ENCODE measurements at places on chromosomes 6 and 20.
A peak's percentile ranks its signal among the peaks of the same experiment; 100 is the strongest.

DNA sequence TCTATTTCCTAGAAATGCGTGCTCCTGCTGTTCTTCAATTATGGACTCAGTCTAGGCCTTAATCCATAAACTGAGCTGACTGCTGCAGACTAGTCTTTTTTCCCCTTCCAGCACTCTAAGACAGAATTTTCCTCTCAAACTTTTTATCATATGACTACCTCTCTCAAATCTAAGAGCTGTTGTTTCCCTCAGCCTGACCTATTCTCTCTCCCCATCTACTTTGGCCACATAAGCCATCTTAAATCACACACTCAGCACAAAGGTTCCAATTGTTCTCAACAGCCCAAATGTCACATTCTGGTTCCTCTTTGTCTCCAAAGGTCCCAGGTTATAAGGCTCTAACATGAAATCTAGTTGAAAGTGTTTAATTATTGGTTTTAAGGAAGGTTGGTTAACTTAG, 85.2 kb downstream of the PRSS35 start:
- no peak for DNase-seq

DNA sequence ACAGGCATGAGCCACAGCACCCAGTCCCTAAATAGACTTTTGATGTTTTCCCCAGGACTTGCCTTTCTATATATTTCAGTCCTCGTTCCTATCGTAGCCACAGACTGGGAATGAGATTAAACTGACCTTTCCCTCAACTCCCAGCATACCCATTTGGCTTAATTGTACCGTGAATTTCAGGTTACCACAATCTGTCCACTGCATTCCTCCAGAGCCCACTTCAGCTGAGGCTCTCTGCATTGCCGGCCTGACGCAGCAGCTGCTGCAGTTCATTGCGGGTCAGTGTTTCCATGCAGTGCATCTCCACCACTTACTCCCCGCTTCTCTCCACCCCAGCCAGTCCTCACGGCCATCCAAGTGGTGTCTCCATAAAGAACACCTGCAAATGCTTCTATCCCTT, 103.1 kb upstream of the RIN2 start:
- no peak for DNase-seq

- DNase-seq: no peak
These were observed 34.1 kb downstream of the PRPH2 start for GRCh38 chr6:42688281-42688680.

DNA sequence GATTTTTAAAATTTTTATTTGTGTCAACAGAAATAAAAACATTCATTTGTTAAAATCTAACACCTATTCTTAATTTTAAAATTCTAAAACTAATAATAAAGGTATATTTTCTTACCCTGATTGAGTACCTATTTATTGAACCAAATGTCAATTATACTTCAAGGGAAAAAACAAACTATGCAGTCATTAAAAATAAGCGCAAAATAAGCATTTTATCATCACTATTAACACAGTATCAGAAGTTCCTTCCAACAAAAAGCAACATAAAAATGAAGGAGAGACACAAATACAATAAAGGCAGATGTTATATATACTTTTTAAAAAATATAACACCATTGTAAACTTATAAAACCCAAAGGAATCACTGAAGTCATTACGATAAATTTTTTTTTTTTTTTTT, 52.7 kb downstream of the ZHX3 start:
- DNase-seq: no peak

GRCh38 chr20:32206760-32207625, 550 bp downstream of the PLAGL2 start:
- DNase-seq: no peak

GRCh38 chr6:142845143-142845571, 99.8 kb downstream of the HIVEP2 start:
- no peak for DNase-seq

DNA sequence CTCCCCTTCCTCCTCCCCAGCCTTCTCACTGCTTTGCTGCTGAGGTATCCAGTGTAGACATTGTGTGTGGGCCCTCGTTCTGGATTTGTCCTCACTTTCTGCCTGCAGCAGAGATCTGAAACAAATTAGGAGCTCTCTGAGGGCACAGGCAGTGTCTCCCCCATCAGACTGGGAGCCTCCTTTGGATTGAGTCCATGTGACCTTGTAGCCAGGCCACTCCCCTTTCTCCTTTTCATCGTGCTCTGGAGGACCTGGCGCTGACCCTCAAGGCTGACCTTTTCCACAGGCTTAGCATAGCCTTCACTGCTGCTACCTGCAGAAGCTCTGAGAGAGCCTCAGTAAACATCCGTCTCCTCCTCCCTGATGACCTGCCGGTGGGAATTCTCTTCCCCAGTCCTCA, 26.2 kb downstream of the VEGFA start:
- no peak for DNase-seq

GRCh38 chr6:35642471-35643161, 46.1 kb downstream of the FKBP5 start:
- DNase-seq: no peak

GRCh38 chr20:24589381-24589780, 120.0 kb downstream of the SYNDIG1 start:
- no peak for DNase-seq

DNA sequence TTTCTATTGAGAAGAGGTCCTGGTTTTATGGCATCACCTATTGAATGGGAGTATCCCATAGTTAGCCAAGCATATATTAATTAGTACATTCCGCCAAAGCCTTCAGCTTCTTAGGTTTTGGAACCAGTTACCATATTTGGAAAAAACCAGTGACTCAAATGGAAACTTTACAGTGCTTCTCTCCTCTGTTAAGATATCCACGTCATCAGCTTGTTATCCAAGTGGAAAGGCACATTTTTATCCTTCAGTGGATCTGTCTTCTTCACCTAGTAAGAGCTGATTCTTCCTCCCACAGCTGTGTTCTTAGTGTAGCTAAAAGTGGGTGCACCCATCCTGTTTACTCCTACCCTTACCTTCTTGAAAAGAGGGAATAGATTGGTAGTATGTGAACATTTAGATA, 34.5 kb downstream of the TPD52L1 start:
- peak; percentile 23 for DNase-seq

DNA sequence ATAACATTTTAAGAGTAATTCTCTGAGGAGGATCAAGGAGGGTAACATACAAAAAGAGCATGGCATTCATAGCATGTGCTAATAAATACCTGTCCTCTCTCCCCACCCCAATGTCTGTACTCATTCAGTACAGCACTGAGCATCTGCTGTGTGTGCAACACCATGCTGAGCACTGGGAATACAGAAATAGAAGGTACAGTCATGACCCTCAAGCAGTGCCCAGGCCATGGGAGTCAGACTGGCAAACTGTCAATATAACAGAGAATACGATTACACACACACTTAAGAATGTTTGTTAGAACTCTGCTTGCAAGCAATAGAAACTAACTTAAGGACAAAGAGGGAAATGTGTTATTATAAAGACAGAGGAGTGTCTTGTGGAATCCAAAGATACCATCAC, 24.7 kb upstream of the ZFAND3 start:
- DNase-seq: no peak

- no peak for DNase-seq
These were observed 256.7 kb upstream of the CNR1 start for GRCh38 chr6:88422831-88423230.

- DNase-seq: no peak
These were observed 104.9 kb downstream of the FOXO3 start for GRCh38 chr6:108665495-108666196.

- DNase-seq: peak; percentile 37
These were observed 26.7 kb upstream of the YWHAB start for GRCh38 chr20:44858606-44859360.

DNA sequence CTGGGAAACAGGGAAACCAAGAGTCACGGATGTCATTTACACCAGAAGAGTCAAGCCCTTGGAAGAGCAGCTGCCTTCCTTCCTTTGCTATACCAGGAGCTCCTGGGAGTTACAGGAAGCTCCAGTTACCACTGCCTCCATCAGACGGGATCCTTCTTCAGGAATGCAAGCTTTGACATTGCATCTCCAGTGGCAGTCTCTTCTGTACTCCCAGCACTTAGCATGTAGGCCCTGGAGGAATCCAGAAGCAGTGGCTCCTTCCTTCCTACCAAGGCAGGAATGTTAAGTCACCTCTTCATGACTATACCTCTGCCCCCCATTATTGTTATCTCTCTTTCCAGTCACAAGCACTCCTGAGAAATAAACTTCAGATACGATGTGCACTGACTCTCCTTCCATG, 836.0 kb downstream of the MAFB start:
- DNase-seq: no peak

DNA sequence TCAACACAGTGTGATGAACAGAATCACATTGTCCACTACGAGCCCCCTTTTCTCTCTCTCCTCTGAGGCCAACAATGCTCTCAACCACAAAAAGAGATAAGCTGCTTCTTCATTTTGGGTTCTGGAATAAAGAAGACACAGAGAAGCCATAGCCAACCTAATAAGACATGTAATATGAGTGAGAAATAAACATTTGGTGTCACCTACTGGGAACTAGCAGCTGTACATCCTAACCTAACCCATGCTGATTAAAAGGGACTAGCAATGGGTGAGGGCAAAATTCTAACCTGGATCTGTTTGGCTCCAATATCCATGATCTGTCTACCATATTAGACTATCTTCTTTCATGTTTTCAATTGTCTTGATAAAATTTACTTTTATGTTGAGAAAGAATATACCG, 369.1 kb upstream of the MARCKS start:
- no peak for DNase-seq

DNA sequence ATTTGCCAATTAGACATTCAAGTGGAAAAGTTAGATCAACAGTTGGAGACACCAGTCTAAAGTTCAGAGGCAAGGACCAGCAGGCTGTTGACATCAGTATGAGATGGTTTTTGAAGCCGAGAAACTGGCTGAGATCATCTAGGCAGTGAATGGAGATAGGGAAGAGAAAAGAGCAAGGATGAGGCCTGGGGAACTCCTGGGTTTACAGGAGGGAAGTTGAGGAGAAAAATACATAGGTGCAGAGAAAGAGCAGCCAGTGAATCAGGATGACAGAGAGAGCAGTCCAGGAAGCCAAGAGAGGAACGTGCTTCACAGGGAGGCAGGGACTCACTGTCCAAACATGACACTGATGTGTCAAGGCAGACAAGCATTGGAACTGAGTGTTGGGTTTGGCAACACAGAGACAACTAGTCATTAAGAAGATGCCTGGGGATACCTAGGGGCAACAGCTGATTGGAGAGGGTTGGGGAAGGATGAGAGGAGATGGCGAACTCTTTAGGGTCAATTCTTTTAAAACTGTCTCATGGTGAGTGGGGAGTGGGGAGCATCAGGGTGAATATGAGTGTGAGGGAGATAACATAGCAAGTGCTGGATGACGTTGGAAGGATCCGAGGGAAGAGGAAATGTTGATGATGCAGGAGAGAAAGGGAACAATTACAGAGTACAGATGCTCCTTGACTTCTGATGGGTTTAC, 13.2 kb upstream of the SALL4 start:
- no peak for DNase-seq

DNA sequence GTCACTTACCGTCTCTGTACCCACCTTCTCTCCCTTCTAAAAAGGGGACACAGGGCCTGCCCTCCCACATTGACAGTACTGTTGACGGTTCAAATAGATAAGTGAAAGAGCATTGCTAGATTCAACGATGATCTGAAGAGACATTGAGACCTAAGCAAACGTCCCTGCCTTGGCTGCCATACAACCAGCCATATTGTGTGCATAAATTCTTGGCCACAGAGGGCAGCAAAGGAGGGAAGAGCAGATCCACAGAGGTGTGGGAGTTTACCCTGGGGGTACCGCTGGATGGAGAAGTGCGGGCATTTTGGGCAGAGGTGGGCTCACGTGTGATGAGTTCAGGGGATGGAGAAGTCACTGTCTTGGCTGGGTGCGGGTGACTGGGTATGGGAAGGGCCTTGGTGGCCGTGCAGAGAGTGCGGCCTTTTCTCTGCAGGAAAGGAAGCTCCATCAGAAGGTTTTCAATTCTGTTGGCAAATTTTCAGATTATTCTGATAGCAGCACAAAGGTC, 85.6 kb downstream of the POPDC3 start:
- no peak for DNase-seq

DNA sequence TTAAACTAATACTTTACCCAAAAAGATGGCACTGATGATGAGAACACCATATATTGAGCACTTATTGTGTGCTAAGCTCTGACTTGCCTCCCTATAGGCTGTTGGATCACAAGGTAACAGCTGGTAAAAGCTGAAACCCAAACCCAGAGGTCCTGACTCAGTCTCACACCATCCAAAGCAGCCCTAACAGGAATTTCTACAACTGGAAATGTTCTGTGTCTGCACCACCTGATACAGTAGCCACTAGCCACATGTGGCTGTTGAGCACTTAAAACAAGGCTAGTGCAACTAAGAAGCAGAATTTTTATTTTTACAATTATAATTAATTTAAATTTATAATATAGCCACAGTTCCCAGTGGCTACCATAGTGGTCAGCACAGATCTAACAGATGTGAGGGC, 15.6 kb upstream of the MATN4 start:
- no peak for DNase-seq

DNA sequence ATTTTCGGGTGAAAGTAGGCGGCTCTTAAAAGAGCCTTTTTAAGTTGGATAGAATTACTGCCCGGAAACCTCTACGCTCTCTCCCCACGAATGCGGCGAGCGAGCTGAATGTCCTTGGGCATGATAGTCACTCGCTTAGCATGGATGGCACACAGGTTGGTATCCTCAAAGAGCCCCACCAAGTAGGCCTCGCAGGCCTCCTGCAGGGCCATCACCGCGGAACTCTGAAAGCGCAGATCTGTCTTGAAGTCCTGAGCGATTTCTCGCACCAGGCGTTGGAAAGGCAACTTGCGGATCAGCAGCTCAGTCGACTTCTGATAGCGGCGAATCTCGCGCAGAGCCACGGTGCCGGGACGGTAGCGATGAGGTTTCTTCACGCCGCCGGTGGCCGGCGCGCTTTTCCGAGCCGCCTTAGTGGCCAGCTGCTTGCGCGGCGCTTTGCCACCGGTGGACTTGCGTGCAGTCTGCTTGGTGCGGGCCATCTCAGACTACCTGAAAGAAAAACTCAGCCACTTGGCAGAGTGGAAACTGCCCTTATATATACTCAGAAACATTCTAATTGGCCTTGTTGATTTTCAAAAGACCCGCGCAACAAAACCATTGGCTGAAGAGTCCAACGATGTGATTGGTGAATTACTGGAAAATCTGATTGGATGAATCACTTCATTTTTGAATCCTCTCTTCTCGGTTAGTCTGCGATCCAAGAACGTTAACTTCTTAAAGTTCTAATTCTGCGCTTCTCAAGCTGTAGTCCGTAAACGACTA, 93.9 kb upstream of the BTN3A2 start:
- no peak for DNase-seq

- no peak for DNase-seq
These were observed 37.7 kb downstream of the RANBP9 start for GRCh38 chr6:13673825-13674444.

- DNase-seq: no peak
These were observed 24.7 kb upstream of the CRISP1 start for GRCh38 chr6:49890988-49891387.

DNA sequence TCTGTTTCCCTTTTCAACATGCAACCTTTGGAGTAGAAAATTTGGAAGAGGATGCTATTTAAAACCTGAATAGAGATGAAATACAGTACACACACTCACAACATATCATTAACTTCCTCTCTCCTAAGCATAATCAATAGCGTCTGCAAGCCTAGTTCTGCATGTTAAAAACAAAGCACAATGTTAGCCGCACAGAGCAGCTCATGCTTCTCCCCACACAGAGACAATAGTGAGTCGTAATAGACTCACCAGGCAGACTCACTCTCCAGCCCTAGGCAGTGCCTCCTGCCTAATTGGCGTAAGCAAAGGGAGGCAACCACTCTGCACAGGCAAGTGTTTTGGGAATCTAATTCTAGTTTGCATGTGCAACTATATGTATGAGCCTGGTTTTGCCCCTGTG, 45.8 kb upstream of the ARID1B start:
- no peak for DNase-seq

GRCh38 chr6:137390334-137390733, 103.9 kb downstream of the OLIG3 start:
- DNase-seq: no peak

Data from K562 (cell line).